Ureter (tissue), 1 donor: ENCODE measurements at places on chromosomes 3 and 15.

DNA sequence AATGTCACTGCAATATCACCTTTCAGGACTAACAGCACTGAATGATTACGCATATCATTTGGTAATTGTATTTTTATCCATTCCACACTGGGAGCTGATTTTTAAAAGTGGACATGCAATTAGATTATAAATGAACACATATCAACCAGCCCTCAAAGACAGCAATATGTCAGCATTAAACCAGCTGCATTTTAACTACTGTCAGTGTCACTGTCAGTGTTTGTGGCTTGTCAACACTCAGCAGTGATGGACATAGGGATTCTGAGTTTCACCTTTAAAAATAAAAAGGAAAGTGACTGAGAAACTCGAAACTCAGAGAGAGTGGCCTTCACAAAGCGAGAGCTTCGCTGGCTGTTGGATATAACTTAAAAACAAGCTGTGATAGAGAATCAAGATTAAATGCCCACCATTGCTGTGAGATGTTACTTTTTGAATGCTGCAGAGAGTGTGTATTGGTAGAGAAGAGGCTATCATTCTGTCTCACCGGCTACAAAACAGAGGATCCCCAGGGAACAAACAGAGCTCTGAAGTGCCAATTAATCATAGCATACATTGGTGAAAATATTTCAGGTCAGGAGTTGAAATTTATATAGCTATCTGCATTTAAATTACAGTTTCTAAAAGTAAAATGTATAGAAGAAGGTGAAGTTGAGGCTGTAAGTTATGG lies 635.8 kb downstream of the SQOR start:
- DNase-seq: no peak

DNA sequence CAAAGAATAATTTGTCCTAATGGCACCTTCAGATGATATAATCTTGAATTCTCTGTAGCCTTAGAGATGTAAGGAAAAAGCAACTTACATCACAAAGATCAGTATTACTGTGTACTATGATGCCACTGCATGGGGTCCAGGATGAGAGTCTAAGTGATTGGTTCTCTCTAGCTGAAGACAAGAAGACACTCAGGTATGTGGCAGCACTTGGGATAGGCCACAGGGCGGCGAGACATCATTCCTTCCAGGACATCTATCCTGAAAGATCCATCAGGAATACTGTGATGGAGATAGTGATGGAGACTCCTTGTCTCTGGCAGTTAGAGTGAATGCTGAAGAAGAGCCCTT lies 2.5 kb downstream of the CD200 start:
- no peak for DNase-seq

DNA sequence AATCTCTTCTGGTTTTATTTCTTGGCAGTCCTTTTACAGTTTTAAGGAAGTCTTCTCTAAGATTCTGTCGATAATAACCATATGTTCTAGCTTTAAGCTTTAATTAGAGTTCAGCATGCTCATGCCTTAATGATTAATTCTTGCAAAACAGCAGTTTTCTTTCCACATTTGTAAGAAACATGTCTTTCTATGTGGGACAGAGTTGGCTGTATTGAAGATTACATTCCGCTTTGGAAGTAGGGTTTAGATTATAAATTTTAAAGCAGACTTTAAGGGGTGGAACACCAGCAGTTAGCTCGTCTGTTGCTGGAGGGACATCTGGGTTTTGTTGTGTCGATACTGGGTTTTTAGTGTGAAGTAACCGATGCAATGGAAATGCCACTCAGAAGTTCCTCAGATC lies 35.3 kb downstream of the SQOR start:
- no peak for DNase-seq

- DNase-seq: no peak
Observed at GRCh38 chr3:98823791-98824190, 60.7 kb downstream of the ST3GAL6 start.

- no peak for DNase-seq
Observed at GRCh38 chr15:84659904-84660781, 2.1 kb upstream of the NMB start.

DNA sequence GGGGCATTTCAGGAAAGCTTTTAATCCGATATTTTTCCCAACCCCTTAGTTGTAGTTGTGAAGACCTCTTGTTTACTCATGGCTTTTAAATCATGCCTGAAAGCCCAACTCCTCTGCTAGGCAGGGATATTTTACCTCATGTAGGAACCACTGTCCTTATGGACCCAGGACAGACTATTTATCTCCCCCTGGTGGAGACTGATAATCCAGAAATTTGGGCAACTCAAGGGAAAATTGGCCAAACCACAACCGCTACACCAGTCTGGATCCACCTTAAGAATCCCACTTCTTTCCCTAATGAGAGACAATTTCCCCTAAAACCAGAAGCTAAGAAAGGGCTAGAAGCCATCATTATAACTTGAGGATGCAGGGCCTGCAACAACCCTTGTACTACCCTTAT lies 248.1 kb upstream of the STAC start:
- DNase-seq: no peak

DNA sequence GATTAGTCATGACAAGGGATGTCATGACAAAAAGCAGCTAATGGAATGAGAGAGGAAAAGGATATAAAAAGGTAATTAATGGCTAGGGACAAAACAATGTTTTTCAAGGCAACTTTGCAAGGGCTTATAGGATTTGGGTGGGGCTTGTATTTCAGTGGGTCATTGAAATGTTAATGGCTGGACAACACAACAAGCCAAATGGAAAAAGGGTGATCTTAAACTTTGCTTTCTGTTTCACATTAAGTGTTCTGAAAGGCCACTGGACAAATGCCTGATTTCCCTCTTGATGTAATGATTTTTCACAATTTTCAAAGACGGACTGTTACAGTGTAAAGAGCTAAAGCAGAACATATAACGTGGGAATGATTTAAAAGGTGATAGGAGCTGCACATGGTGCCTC lies 345.0 kb downstream of the TUSC7 start:
- DNase-seq: no peak

DNA sequence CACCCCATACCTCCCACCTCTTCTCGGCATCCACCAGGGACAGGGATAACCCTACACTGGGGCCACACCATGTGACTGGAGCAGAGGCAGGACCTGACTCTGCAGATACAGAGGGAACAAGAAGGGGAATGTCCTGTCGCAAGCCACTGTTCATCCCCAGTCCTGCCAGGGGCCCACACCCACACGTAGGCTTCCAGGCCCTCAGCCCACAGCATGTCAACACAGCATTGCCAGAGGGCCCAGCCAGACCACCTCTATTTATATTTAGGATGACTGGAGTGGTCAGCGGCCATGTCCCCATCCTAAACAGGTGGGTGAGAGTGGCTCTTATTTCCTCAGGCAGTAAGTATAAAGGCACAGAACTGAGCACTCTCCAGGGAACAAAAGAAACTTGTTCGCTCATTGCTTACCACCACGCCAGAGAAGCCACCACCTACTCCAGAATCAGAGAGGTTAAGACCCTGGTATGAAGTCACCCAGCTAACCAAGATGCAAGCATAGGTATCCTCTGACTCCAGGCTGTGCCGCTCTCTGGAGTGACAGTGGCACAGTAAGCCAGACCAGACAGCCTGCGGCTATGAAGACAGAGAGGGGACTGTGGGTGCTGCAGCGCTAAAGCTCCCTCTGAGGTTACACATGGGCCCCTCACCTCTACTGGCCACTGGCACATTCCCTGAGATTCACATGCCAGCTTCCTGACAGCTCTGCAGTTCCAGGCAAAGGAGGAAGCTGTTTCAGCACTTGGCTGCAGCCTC lies 67.9 kb downstream of the LRIG1 start:
- DNase-seq: no peak

- DNase-seq: no peak
Observed at GRCh38 chr3:145411605-145412004, 749.4 kb downstream of the PLOD2 start.

- no peak for DNase-seq
Observed at GRCh38 chr15:99914723-99915122, 181.5 kb upstream of the LYSMD4 start.

- DNase-seq: no peak
Observed at GRCh38 chr3:174377096-174377495, 482.0 kb upstream of the NAALADL2 start.

GRCh38 chr15:33735637-33736247 lies 232.6 kb upstream of the CHRM5 start:
- no peak for DNase-seq

DNA sequence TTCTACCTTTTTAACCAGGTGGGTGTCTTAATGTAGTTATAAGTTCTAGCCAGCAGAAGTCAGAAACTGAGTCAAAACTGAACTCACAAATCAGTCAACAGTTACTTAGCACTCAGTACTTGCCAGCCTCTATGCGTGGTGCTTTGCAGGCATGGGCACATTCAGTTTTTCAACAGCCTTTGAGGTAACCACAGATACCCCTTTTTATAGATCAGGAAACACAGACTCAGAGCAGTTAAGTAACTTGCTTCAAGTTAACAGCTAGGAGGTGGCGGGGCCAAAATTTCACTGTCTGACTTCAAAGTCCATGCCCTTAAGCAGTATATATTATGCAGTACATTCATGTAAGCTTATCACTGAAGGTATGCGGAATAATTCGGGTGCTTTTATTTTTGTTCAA lies 139.4 kb downstream of the FHIT start:
- DNase-seq: no peak

DNA sequence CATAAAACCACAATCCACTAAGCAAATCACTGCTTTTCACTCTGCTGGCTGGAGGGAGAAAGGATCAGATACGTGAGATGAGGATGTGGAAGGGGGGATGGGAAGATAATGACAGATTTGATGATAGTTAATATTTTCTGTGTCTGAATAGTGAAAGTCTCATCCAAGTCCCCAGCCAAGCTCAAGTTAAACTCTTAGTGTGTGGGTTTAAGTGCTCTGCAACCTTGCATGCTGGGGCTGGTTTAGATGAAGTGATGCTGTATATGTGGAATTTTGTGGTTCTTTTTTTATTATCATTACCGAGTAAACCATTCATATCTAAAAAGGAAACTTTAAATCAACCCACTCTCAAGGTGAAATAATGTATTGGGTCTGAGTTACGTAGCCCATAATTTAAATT lies 111.0 kb downstream of the TPRG1 start:
- no peak for DNase-seq

DNA sequence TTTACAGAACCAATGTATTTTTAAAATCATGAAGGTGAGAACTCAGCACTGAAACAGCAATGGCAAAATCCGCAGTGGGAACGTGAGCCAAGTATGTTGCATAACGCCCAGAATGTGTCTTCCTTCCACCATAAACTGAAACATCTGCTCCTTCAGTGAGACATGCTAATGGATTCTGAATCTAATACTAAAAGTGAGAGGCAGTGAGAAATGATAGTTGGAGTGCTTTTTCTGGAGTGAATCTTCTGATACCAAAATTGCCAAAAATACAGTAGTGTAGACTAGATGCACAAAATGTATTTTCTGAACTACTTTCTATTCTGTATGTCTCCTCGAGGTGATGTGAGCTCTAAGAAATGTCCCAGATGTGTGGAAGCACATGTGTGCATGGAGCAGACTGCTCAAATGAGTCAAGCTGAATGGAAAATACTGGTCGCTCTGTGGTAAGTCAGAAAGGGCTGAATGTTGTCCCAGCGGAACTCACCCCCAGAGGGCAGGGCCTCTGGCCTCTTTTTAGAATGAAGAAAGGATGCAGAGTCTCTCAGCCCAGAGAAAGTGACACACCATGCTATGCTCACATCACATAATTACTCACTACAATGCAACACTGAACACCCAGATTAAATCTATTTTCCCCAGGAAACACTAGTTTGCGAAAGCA lies 73.0 kb downstream of the ATP10A start:
- peak; percentile 65 for DNase-seq

- no peak for DNase-seq
Observed at GRCh38 chr3:86378829-86379228, 612.1 kb downstream of the VGLL3 start.

DNA sequence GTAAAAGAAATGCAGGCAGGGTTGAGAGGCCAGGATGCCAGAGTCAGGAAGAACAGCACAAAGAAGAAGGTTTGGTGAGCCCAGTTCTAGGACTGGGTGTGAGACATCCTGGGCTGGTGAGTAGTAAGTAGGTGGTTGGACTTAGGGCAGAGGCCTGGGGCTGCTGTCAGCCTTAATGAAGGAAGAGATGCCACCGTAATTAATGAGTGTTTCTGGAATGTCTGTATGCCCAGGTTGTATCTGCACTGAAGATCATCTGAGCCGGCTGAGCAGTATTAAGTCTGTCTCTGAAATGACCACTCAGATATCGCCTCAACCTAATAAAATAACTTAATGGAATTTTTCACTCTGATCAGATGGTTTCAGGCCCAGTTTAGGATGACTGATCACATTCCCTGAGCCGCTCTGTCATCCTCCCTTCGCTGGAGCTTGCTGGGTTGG lies 532.9 kb upstream of the IL12A start:
- DNase-seq: no peak

DNA sequence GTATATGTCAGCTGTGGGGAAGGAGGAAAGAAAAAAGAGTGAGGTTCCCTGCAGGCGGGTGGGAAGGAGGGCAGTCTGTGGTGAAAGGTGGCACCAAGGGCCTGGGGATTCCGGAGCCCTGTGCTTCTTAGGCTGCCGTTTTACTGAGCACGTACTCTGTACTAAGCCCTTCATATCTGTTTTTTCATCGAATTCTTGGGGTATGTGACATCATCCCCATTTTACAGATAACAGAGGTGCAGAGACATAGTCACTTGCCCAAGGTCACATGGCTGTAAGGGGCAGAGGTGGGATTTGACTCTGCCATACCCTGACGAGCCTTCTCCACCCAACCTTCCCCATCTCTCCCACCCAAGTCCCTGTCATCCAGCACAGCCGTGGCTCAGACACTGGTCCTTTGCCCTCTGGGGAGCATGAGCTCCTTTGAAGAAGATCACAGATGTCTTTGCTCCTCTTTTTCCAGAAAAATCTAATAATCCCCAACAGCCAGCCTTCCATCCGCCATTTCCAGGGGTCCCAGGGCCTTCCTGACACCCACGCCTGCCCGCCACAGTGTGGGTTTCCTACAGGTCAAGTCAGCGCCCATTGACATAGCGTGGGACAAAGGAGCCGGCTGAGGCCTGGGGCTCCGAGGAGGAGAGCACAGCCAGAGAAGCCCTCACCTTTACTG lies 24.2 kb downstream of the CYP11A1 start:
- DNase-seq: no peak

DNA sequence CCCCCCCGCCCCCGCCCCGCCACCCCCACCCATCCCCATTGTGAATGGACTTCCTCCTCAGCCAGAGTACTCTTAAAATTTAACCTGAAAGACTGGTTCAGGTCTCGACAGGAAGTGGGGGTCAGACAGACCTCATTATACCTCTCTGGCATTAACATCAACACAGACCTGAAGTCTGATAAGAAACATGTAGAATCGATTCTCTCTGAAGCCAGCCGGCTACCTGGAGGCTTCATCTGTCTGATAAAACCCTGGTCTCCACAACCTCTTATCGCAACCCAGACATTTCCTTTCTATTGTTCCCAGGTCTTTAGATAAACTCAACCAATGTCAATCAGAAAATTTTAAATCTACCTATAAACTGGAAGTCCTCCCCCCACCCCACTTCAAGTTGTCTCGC lies 42.6 kb downstream of the SLCO2A1 start:
- no peak for DNase-seq
